ENCODE measurements at places on chromosomes 7 and 10. TPM values are rescaled to one million over a fixed set of nuclear protein-coding genes. Genes with fewer than 3 reads are reported as not detected.

TEX47 gene
- not detected for polyA plus RNA-seq

SPDYE2B gene
- polyA plus RNA-seq: not detected

SPDYE8 gene
- polyA plus RNA-seq: not detected

CYP26A1 gene
- polyA plus RNA-seq: not detected

RASA4B gene
- 15.7 TPM for polyA plus RNA-seq

PLXNA4 gene
- 0.27 TPM for polyA plus RNA-seq

CLDN4 gene
- polyA plus RNA-seq: not detected

TSPAN12 gene
- polyA plus RNA-seq: not detected

STEAP2 gene
- not detected for polyA plus RNA-seq

PLCE1 gene
- 0.08 TPM for polyA plus RNA-seq

DNA sequence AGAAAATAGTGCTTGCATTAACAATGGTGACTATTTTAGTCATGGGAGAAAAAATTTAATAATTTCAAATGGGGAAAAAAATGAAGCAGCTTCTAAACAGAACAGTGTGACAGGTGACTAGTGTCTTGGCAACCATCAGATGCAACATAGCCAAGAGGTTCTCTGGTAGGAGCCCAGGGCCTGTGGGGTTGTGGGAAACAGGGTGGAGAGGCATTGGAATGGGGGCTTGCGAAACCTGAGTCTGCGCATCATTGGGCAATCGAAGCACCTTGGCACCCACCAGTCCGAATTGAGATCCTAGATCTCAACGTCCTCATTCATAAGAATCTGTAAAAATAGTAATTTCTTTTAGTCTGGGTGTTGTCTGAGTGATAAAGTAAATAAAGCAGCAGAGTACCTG, 19.2 kb upstream of the PARD3 start:
- DNase-seq: no peak

DNA sequence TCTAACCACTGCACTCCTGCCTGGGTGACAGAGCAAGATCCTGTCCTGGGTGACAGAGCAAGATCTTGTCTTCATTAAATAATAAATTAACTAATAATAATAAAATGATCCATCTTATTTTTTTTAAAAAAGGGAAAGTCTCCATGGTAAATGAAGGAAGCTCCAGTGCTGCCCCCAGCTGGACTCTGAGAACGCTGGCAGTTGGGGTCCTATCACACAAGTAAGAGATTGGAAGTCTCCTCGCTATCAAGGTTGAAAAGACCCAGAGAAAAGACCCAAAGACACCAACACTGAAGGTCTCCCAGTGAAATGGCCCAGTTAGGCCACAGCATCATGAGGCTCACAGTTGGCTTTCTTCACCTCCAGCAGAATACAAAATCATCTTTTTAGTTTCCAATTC, 13.8 kb upstream of the C10orf67 start:
- no peak for DNase-seq

DNA sequence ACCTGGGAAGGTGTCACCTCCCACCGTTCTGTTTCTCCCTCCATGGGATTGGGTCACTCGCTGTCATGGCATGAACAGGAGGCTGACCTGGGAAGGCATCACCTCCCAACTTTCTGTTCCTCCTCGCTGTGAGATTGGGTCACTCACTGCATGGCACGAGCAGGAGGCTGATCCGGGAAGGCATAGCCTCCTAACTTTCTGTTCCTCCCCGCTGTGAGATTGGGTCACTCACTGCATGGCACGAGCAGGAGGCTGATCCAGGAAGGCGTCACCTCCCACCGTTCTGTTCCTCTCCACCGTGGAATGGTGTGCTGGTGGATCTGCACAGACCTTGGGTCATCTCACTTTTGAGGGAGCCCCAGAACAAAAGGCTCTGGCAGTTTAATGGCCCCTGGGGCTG, 239.2 kb upstream of the PRKCQ start:
- no peak for DNase-seq

DNA sequence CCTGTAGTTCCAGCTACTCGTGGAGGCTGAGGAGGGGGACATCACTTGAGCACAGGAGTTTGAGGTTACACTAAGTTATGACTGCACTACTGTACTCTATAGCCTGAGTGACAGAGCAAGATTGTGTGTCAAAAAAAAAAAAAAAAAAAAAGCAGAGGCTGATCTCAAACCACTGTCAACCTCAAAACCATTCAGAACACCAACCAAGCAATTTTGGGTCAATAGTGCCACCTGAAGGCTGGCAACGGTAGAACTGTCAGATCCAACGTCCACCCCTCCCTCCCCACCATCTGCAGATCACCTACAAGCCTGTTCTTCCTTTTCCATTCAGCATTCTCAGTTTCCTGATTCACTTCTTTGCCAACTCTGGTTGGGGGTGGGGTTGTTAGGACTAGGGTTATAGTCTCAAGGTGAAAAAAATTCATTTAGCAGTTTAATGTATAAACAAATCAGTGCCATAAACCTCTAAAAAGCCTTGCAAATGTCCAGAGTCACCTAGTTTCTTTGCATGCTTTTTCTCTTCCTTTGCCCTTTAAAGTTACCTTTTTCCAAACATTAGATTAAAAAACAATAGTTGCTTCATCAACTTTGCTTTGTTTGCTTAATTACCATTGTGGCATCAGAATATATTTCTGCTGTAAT, 2.6 kb downstream of the MRPS33 start:
- peak; percentile 86 for DNase-seq

- DNase-seq: no peak
These were observed 123.0 kb upstream of the CTBP2 start for GRCh38 chr10:125283191-125283835.

DNA sequence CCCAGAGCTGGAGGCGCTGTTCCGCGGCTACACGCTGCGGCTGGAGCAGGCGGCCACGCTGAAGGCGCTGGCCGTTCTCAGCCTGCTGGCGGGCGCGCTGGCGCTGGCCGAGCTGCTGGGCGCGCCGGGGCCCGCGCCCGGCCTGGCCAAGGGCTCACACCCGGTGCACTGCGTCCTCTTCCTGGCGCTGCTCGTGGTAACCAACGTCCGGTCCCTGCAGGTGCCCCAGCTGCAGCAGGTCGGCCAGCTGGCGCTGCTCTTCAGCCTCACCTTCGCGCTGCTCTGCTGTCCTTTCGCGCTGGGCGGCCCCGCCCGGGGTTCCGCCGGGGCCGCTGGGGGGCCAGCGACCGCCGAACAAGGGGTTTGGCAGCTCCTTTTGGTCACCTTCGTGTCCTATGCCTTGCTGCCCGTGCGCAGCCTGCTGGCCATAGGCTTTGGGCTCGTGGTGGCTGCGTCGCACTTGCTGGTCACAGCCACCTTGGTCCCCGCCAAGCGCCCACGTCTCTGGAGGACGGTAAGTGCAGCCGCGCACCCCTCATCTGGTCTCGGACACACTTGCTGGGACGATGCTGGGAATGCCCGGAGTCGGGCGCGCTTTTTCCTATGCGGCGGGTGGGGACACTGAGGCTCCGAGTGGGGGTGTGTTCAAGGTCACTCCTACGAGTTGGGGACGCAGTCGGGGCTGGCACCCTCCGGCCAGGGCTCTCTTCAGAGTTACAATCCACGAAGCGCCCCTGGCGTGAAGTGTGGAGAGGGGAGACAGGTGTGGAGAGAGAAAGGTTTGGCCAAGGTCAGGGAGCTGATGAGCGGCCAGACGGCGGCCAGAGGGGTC, 717 bp downstream of the ADCY1 start:
- DNase-seq: no peak

DNA sequence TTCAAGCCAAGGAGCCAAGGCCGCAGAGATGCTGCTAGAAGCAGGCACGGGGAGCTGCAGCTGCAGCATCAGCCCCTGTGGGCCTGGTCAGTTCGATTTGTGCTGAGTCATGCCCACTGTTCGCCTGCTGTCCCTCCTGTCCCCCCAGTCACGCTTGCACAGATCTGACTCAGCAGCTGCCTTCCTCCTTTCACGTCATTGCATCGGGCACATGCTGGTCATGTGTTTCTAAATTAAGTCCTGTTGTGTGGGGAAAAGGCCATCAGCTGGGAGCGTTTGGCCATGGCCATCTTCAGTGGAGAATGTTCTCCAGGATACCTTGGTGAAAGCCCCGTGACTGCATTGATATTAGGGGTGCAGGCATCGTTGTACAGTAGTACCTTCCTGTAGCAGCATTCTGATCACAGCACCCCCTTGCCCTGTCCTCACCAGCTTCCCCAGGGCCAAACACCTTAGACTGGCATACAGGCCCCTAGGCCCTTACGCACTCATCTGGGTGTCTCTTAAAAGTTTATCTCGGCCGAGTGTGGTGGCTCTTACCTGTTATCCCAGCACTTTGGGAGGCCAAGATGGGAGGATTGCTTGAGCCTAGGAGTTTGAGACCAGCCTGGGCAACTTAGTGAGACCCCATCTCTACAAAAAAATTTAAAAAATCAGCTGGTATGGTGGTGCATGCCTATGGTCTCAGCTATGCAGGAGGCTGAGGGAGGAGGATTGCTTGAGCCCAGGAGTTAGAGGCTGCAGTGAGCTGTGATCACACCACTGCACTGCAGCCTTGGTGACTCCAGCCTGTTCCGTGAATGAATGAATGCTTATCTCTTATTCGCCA, 23.2 kb downstream of the POR start:
- DNase-seq: no peak

GRCh38 chr10:105742184-105742583, 1101.1 kb downstream of the SORCS3 start:
- DNase-seq: no peak

- no peak for DNase-seq
These were observed 91.2 kb downstream of the SPAG6 start for GRCh38 chr10:22436526-22436892.

GRCh38 chr10:64312876-64313275, 791.7 kb downstream of the REEP3 start:
- DNase-seq: no peak

DNA sequence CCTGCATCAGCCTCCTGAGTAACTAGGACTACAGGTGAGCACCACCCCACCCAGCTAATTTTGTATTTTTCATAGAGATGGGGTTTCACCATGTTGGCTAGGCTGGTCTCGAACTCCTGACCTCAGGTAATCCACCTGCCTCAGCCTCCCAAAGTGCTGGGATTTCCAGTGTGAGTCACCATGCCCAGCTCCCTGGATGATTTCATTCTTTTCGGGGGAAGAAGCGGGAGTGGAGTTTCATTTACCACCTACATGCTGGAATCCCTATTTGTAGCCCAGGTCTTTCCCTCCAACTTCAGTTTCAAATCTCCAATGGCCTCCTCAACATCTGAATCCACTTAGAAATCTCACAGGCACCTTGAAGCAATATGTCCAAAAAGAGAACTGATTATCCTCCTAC, 2.9 kb upstream of the BTRC start:
- no peak for DNase-seq

DNA sequence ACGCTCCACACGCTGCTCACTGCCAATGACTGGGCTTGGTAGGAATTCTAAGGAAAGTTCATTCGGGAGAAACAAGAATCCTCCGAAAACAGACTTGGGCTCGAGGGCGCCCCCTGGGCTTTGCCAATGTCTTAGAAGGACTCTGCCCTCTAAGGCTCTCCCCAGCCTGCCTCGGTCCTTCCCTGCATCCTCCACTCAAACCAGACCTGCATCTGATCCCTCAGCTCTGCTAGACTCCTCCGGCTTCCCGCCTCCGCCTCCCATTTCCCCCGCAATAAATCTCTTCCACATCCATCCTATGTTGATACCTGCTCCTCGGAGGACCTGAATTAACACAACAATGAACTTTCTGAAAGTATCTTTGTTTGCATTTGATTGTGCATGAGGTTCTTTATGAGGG, 177.6 kb downstream of the PLPP4 start:
- DNase-seq: no peak

DNA sequence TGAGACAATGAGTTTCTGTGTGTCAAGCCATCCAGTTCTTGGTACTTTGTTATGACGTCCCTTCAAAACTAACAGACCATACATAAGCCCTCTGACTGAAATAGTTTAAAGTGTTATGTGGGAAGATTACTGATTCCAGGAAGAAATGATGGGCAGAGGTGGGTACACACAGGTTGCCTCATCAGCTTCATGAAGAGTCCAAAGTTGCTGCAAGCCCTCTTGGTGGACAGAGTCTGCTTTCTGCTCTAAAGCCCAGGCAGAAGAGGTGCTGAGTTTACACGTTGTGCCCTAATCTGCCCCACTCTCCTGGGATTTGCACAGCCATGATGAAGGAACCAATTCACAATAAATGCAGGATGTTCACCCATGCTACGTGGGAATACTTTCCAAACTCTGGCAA, 187.4 kb downstream of the PARD3 start:
- DNase-seq: no peak

DNA sequence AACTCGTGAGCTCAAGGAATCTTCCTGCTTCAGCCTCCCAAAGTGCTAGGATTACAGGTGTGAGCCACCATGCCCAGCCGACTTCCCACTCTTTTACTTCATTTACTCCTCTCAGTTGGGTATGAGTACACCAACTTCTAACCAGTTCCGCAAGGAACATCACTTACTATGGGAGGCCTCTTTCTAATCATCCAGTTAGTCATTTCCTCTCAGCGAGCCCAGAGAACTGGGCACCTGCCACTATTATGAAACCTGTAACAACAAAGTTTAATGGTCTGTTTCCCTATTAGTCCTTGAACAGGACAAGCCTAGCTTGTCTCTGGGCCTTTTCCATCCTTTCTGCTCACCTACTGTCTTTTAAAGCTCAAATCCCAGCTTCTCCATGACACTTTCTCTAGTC, 88.8 kb downstream of the DNMBP start:
- DNase-seq: no peak

- DNase-seq: no peak
These were observed 280.5 kb downstream of the WDR11 start for GRCh38 chr10:121131426-121132265.

GRCh38 chr10:15197911-15198310, 29.4 kb upstream of the NMT2 start:
- DNase-seq: no peak

DNA sequence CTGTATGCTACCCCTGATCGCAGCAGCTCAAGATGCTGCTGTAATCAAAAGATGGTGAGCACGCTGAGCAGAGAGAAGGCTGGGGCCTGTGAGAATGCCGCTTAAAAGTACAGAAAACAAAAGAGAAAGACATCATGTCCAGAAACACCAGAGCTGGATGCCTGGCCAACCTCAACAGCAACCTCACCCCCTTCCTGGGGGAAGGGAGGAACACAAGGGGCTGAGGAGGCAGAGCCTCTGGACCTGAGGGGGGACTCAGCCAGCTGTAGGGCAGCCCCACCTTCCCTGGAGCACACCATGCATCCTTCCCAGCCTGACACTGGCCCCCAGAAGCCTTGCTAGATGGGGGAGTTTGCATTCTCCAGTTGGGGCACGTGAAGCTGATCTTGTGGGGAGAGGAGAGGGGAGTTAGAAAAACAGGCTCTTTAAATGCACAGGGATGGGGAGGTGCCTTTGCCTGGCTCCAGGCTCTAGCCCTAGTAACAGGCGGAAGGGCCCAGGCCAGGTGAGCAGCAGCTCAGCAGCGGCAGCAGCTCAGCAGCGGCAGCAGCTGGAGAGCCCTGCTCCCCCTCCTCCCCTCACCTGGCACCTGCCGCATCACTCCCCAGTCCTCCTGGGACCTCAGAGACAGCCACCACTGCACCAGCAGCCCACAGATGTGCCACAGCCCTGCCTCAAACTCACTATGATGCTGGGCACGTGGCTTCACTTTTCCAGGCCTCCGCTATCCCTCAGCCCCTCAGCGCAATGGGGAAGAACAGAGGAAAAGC, 156.3 kb downstream of the NEURL1 start:
- DNase-seq: no peak
